ENCODE measurements at places on chromosomes 5 and 9.

DNA sequence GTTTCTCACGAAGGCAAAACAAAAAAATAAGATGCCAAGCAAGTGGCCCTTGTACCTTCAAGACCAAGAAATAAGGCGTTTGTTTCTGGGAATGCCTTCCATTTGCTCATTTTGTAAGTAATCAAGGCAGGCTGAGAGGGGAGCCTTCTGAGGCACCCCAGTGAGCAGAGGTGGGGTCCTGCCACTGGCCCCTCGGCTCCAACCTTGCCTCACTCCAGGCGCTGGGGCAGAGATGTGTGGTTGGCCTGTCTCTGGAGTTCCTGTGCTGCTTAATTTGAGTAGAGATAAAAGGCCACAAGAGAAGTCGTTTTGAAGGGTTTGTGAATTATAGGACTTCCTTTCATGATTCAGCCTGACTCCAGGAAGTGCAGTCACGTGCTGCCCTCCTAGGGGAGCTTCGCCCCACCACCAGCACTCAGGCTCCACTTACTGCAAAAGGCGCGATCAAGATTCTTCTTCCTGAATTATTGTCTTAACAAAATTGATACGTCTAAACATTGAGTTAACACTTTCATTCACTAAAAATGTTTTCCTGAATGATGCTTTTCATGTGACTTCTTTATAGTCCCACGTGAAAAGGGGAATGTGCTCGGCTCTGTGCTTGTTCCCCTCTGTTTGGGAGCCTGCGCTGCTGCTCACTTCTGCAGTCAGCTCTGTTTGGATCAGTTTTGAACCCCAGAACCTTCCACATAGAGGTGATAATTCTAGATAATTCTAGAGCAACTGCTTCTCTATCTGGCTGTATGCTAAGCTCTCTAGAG, 13.7 kb downstream of the SYK start:
- no peak for DNase-seq

- DNase-seq, result no peak
Observed at GRCh38 chr5:76479973-76480667, 77.0 kb downstream of the IQGAP2 start.

DNA sequence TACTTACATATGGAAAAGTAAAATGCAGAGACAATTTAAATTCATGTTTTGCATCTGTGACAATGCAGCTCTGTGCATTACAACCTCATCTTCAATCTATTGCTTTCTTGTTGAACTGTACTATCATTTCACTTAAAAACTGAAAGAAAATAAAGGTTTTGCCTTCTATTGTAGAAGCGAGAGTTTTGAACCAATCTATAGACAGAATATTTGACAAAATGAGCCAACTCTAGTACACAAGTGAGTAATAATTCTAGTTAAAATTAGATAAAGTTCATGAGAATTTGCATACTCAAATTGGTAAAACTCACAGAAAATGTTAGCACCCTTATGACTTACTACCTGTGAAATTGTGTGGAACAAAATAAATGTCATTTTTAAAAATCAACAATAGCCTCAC, 123.7 kb downstream of the EDIL3 start:
- DNase-seq, result no peak

GRCh38 chr9:123345567-123345955, 10.4 kb upstream of the CRB2 start:
- peak; percentile 68 for DNase-seq

- DNase-seq, result no peak
Observed at GRCh38 chr5:51271261-51271660, 112.0 kb upstream of the ISL1 start.

- no peak for DNase-seq
Observed at GRCh38 chr9:2257248-2257929, 242.2 kb downstream of the SMARCA2 start.

DNA sequence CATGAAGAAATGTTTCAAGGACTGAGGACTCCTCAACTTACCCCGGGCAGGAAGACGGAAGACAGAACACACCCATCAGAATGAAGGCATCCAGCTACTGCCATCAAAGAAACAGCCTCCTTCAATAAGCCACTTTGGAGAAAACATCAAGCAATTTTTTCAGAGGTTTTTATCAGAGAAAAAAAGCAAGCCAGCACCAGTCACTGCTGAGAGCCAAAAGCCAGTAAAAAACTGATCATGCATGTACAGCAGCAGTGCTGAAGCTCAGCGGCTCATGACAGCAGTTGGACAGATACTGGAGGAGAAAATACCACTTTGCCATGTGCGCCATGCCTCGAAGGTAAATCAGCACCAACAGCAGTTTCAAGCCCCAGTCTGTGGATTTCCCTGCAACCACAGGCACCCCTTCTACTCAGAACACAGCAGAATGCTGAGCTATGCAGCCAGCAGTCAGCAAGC, 10.1 kb upstream of the ZNF484 start:
- no peak for DNase-seq

Data from ELF-1 (cell line).